ENCODE measurements at places on chromosomes 3 and 15.

- DNase-seq = no peak
Measured at GRCh38 chr15:100758555-100758954, 121.1 kb upstream of the ALDH1A3 start.

DNA sequence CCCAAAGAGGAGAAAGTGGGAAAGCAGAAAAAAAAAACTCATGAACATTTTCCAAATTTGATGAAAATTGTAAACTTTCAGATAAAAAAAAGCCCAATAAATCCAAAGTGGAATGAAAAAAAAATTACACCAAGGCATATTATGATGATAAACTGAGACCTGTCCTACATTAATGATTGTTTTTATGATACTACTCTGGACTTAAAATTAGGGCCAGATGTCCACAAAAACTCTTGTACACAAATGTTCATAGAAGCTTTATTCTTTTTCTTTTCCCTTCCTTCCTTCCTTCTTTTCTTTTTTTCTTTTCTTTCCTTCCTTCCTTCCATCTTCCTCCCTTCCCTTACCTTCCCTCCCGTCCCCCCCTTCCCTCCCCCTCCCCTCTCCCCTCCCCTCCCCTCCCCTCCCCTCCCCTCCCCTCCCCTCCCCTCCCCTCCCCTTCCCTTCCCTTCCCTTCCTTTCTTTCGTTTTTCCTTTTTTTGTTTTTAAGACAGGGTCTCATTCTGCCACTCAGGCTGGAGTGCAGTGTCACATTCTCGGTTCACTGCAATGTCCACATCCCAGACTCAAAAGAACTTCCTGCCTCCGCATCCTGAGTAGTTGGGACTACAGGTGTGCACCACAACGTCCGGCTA lies 243.9 kb downstream of the MEIS2 start:
- DNase-seq = no peak

GRCh38 chr15:82040390-82040789 lies 5.4 kb downstream of the MEX3B start:
- DNase-seq = no peak

DNA sequence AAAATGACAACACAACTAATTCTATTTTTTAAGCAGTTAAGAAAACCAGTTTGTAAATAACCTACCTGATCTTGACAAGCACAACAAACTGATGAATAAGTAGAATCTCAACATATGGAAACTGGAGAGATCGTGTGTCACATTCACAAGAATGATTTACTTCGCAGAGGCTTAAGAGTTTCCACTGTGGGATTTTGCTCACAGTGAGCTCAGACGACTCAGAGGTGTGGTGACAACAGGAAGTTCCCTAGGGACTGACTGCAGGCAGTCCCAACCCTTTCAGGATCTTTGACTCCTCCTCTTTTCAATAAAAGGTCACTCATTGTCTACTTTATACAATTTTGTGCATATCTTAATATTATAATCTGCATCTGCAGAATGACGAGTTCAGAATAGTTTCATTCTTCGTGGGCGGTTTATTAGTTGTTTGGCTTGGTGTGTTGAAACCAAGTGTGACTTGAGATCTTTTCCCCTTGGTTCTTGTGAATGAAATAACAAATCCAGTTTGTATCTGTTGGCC lies at the start of gene LIPH:
TSS of gene LIPH (minus strand) at position 231 of the 520 bp plus-strand sequence. CDS start at position 114, 117 bp downstream.
- no peak for DNase-seq

DNA sequence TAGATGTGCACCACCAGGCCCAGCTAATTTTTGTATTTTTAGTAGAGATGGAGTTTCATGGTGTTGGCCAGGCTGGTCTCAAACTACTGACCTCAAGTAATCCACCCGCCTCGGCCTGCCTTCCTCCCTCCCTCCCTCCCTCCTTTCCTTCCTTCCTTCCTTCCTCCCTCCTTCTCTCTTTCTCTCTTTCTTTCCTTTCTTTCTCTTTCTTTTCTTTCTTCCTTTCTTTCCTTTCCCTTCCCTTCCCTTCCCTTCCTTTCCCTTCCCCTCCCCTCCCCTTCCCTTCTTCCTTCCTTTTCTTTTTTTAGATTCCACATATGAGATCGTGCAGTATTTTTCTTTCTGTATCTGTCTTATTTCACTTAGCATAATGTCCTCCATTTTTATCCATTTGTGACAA lies 81.3 kb downstream of the FAM81A start:
- no peak for DNase-seq

DNA sequence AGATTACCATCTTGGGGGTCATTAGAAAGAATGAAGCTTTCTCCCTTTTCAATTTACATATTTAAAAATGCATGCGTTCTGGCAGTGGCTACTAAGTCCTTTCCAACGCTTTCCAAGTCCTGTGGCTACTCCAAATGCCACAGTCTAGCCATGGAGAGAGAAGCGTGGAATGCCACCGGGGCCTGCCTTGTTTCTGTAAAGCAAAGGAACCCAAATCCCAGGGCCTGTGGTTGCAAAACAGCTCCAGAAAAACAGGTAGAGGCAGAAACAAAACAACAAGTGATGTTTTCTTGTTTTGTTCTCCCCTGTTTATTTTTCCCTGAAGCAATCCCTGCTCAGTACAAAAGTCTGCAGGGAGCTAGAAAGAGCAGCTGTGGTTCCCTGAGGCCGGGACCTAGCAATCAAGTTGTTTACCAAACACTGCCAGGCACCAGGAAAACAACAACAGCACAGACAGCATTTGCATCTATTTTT lies 85.5 kb downstream of the FOXP1 start:
- DNase-seq = no peak

DNA sequence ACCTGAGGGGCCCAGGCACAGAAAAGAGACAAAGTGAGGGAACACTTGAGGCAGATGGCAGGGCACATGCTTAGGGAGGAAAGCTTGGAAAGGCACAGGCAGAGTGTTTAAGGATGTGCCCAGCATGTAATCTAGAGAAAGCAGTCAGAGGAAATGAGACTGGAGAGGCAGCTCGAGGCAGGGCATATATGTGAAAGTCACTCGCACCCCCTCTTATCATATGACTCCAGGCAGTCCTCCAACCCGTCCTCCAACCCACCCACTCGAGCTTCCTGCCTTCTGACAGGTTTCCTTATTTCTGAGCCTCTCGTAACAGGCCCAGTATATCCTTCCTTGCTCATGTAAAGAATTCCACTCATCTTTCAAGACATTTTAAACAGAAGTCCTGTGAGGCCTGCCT lies 294.0 kb downstream of the SOX2 start:
- no peak for DNase-seq

- no peak for DNase-seq
Measured at GRCh38 chr3:194447161-194447560, 39.6 kb downstream of the ATP13A3 start.

- DNase-seq = no peak
Measured at GRCh38 chr3:48301800-48302166, 31.7 kb downstream of the SPINK8 start.
